ENCODE measurements at places on chromosomes 4 and X.
A peak's percentile ranks its signal among the peaks of the same experiment; 100 is the strongest.

- no peak for DNase-seq
Observed at GRCh38 chr4:41533680-41534079, 4.3 kb upstream of the LIMCH1 start.

- DNase-seq = no peak
Observed at GRCh38 chr4:132169660-132170059, 979.4 kb upstream of the PCDH10 start.

- DNase-seq = no peak
Observed at GRCh38 chr4:7947927-7948326, 8.3 kb upstream of the AFAP1 start.

GRCh38 chr4:25068386-25068785, 37.6 kb upstream of the LGI2 start:
- no peak for DNase-seq

- DNase-seq = no peak
Observed at GRCh38 chrX:46117234-46117633, 428.0 kb downstream of the ZNF674 start.

DNA sequence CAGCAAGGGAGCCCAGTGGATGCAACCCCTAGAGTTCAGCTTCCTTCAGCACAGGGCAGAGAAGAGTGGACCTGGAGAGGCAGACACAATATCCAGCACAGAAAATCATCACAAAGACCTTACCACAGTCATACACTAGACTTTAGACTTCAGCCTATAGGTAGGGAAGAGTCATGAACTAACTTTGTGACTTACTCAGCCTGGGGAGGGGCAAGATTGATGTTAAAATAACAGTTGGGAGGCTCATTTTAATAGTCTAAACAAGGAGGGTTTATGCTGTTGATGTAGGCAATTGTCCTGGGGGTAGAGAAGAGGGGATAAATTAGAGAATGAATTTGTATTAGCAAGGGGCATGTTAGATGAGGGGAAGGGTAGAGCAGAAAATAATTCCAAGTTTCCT, 124.2 kb downstream of the SOWAHB start:
- no peak for DNase-seq

- DNase-seq = no peak
Observed at GRCh38 chrX:103107836-103108235, 14.9 kb upstream of the NXF3 start.

DNA sequence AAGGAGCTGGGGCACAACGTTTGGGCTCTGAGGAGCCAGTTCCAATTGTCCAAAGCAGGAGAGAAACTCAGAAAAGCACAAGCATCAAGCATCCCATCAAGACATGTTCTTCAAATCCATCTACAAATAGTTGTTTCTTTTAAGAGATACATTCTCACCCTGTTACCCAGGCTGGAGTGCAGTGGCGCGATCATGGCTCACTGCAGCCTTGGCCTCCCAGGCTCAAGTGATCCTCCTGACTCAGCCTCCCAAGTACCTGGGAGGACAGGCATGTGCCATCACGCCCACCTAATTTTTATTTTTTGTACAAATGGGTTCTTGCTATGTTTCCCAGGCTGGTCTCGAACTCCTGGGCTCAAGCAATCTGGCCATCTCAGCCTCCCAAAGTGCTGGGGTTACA, 18.1 kb downstream of the NELFA start:
- no peak for DNase-seq

GRCh38 chr4:7650606-7651385, 216.1 kb upstream of the PSAPL1 start:
- DNase-seq = no peak

GRCh38 chrX:100615005-100615404, 21.6 kb downstream of the TSPAN6 start:
- peak; percentile 18 for DNase-seq

DNA sequence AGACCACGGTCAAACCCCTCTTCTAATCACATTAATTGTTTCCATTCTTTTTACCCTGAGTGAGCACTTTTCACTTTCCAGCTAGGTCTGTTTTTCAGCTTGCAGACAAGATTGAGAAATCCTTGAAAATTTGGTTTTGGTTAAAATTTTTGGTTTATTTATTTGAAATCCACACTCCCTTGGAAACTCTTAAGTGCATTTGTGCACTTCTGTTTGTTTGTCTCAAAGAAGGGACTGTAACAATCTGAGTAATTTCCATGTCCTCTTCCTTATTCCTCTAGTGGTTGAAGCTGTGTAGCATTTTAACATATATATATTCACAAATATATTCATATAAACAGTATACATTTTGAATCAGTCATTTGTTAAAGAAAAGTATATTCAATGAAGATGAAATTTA, 333.3 kb downstream of the ANK2 start:
- no peak for DNase-seq

GRCh38 chrX:17613979-17614588, 123.2 kb upstream of the SCML1 start:
- DNase-seq = no peak

DNA sequence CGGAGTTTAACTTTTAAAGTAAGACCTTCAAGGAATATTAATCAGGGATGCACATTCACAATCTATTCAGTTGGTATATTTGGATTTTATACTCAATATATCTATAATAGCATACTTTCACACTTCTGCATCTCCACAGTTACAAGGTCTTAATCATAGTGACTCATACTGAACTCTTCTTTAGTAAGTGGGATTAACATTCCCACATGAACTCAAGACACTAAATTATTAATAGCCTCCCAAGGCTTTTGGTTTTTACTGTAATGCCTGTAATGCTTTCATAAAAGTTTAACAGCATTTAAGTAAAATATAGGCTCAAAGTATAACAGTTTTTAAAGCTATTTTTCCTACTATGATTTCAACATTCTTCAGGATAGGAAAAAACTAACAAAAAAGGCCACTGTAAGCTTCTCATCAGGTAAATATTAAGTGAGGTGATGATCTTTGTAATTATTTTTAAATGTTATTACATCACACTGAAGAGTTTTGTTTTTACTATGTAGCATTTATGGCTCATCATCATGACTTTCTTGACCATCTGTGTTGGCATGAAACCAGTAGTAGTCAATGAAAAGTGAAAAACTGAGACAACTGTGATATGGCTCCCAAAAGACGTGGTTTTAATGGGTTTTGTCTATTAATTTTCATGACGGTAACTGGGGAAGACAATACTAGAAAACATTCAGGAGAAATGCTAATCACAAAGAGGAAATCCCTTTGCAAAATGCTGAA, 91.5 kb upstream of the GALNT7 start:
- no peak for DNase-seq

DNA sequence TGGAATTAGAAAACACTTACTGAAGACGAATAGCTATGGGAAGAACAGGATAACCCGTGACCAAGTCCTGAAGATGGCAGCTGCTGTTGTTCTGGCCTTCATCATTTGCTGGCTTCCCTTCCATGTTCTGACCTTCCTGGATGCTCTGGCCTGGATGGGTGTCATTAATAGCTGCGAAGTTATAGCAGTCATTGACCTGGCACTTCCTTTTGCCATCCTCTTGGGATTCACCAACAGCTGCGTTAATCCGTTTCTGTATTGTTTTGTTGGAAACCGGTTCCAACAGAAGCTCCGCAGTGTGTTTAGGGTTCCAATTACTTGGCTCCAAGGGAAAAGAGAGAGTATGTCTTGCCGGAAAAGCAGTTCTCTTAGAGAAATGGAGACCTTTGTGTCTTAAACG, 2.4 kb downstream of the AGTR2 start:
- no peak for DNase-seq

DNA sequence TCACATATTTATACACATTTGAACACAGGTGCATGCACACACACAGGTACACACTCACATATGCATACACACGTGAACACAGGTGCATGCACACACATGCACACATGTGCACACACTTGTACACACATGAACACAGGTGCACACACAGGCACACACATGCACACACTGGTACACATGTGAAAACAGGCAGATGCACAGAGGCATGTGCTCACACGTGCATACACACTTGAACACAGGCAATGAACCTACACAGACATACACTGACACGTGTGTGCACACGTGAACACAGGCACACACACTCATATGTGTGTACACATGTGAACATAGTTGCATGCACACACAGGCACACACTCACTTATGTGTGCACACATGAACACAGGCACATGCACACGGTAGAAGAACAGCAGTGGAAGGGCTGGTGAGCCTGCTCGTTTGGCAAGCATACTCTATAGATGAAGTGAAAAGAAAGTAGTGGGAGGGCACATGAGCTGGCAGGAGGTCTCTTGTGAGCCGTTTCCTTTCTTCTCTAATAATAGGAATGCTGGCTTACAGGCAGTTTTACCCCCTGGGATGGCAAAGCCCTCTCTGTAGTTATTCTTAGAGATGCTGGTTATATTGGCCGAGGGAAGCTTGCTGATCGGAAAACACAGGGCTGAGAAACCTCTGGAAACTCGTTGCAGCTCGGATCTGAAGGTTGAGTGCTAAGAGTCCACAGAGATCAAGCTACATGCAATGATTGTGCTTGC, 279.6 kb upstream of the CLNK start:
- no peak for DNase-seq

DNA sequence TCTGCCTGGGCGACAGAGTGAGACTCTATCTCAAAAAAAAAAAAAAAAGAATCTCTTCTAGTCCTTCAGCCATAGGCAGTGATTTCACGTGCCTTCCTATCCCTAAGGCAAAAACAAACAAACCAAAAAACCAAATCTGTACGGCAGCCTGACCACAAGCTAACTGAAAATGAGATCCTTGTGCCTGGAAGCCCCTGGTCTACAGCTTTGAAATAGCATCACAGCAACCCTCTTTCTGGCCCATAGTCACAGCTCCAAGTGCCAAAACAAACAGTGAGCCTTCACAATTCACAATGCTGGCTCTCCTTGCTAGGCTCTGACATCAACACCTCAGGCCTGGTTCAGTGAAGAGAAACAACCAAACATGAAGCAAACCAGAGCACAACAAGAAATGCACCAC, 46.1 kb downstream of the TMEM150C start:
- no peak for DNase-seq

DNA sequence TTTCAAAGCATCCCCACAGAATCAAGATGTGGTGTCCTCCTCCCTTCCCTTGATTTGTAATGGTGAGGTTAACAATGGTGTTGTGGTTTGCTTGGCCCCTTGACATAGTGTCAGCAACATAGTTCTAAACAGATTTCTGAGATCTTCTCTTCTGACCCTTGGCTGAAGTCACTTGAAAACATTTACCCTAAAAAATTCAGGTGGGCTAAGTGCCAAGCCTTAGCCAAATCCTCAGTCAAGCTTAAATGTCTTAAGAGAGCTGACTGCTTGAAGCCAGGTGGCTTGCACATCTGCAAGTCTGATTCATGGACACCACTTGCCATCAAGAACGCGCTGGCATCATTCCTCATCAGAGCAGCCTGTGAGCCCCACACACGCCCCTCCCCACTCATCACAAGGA, 173.2 kb downstream of the MGST2 start:
- no peak for DNase-seq

- no peak for DNase-seq
Observed at GRCh38 chr4:1009542-1010394, 1.7 kb upstream of the FGFRL1 start.

DNA sequence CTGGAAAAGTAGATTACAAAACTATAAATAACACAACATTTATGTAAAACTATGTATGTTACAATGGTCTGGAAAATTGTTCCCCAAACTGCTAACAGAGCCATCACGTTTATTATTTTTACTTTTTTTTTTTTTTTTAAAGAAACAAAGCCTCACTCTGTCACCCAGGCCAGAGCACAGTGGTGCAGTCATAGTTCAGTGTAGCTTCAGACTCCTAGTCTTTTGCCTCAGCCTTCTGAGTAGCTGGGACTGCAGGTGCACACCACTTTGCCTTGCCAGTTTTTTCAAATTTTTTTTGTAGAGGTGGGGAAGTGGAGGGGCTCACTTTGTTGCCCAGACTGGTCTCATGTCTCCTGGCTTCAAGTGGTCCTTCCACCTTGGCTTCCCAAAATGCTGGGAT, 180.1 kb upstream of the SPRY1 start:
- DNase-seq = no peak

- no peak for DNase-seq
Observed at GRCh38 chr4:186727169-186727976, 3.7 kb upstream of the FAT1 start.

- DNase-seq = no peak
Observed at GRCh38 chrX:10828036-10828435, 207.7 kb upstream of the MID1 start.

- DNase-seq = no peak
Observed at GRCh38 chr4:94957030-94957429, 199.3 kb downstream of the BMPR1B start.

GRCh38 chr4:182449930-182450439, 206.8 kb downstream of the TENM3 start:
- DNase-seq = no peak

- no peak for DNase-seq
Observed at GRCh38 chr4:108477527-108478108, 142.8 kb upstream of the RPL34 start.

GRCh38 chrX:147962476-147962875, 18.7 kb upstream of the FMR1NB start:
- no peak for DNase-seq

DNA sequence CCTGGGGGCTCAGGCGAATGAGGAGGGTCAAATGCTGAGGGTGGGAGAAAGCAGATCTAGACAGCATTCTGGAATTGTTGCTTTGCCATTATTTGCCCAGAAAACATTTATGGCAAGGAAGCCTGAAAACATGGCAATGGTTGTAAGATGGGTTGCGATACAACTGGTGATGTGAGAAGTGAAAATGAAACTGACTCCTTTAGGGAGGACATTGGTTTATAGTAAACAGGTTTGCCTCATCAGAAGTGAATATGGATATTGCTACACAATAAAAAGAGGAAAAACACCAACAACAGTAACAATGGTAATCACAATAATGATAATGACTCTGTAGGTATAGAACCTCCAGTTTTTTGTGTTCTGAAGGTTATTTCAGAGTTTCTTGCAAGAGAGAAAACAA, 107.0 kb upstream of the TBC1D9 start:
- no peak for DNase-seq

DNA sequence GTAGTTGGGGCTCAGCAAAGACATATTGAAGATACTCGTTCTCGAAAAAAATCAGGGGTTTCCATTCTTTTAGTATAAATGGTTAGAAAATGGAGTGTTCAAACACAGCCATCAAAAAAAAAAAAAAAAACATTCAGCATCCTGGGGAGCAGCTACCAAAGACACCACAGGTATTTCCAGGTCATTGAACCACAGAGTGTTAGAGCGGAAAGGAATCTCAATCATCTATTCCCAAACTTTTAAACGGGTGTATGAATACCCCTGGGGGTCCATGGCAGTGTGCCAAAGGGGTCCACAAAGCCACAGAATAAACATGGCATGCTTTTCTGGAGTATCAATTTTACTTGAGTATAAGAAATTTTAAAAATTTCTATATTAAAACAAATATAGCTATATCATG, 6.9 kb upstream of the FGF16 start:
- no peak for DNase-seq

GRCh38 chr4:83282049-83282535, 2.5 kb downstream of the COQ2 start:
- no peak for DNase-seq

DNA sequence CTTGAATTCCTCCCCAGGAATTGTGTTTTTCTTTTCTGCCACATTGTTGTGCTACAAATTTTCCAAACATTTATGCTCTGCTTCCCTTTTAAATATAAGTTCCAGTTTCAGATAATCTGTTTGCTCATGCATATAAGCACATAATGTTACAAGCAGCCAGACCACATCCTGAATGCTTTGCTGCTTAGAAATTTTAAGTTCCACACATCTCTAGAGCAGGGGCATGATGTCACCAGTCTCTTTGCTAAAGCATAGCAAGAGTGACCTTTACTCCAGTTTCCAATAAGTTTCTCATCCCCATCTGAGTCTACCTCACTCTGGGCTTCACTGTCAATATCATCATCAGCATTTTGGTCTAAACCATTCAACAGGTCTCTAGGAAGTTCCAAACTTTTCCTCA, 932.5 kb downstream of the SH3BGRL start:
- DNase-seq = no peak

GRCh38 chrX:15913146-15913545, 58.5 kb upstream of the AP1S2 start:
- DNase-seq = no peak

Measured in SW 1271 (cell line).